ENCODE measurements at places on chromosomes 11 and 22.

DNA sequence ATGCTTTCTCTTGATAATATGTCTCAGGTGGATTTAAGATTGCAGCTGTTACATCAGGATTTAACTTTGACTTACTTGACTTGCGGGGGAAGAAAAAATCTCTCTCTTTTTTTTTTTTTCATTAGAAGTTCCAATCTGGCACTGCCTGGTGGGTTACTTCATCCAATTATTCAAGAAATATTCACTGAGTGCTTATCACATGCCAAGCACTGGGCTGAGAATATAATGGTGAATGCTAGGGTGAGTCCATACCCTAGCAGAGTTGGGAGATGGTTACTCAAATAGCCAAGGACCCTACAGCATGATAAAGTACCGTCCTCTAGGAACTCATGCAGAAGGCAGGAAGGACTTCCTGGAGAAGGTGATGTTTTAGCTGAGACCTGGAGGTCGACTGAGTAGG lies 57.9 kb upstream of the EIF3D start:
- DNase-seq = no peak

GRCh38 chr11:128741511-128741910 lies 47.6 kb downstream of the FLI1 start:
- DNase-seq = no peak

GRCh38 chr11:75518204-75518549 lies 7.6 kb downstream of the GDPD5 start:
- no peak for DNase-seq

- DNase-seq = no peak
Measured at GRCh38 chr11:19829109-19829837, 116.6 kb downstream of the NAV2 start.

DNA sequence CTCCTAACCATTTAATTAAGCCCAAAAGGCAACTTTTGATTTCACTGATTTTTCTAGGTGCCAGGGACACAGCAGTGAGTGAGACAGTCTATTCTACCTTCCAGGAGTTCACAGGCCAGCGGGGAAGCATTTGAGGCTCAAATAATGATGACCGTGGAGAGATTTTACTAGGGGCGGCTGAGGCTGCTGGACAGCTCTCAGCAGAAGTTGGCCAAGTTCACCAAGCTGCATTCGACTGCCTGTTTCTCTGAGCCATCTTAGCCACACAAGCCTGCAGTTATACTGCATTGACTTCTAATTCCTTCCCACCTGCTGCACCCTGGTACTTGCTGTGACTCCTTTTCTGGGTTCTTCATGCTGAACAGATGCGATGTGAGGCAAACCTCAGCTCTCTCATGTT lies 168.9 kb upstream of the TBCEL start:
- no peak for DNase-seq

DNA sequence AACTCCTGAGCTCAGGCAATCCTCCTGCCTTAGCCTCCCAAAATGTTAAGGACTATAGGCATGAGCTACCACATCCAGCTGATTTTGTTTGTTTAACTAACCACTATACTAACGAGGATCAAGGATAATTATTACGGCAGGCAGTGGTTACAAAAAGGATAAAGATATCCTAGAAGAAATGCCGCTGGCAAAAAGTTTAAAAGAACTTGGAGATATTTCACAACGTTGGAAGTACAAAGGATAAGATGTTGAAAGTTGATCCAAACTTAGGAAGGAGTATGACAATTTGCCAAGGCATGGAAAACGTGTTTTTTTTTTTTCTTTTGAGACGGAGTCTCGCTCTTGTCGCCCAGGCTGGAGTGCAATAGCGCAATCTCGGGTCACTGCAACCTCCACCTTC lies 13.4 kb downstream of the AP5B1 start:
- no peak for DNase-seq

DNA sequence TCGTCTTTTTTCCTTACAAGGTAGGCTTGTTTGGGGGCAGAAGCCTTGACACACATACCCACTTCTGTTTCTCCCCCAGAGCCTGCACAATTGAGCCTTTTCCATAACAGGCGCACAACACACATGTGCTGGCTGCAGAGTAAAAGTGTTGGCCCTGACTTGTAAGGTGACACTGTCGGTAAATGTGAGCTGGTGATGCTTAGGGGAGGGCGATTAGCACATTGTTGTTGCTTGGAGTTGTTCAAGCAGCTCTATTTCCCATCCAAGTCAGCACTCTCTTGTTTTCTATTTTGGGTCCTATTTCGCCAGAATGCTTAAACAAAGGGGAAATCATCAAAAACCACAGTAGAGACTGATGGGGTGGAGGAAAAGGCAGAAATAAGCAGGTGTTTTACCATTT lies 51.9 kb upstream of the PTPRJ start:
- no peak for DNase-seq

DNA sequence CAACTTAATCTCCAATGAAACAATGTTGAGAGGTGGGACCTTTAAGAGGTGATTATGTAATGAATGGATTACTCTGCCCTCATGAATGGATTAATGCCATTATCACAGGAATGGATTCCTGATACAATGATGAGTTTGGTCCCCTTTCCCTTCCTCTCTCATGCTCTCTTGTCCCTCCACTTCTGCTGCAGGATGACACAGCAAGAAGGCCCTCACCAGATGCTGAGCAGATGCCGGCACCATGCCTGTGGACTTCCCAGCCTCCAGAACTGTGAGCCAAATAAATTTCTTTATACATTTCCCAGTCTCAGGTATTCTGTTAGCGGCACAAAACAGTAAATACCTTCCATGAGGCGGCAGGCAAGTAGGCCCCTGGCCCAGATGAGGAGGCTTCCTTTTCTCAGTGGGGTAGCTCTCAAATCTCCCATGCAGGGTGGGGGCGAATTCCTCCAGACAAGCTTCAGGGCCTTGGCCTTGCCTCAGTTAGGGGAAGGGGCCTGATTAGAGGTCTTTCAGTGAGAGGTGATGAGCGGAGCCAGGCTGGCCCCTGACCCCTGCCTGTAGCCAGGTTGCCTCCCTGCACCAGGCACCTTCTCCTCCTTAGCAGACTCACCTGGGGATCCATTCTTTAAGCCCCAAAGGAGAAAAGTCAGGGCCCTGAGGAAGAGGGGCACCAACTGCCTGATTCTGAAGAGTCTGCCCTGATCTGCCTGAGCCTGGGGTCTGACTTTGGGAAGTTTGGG lies 86.0 kb downstream of the RRM1 start:
- no peak for DNase-seq

DNA sequence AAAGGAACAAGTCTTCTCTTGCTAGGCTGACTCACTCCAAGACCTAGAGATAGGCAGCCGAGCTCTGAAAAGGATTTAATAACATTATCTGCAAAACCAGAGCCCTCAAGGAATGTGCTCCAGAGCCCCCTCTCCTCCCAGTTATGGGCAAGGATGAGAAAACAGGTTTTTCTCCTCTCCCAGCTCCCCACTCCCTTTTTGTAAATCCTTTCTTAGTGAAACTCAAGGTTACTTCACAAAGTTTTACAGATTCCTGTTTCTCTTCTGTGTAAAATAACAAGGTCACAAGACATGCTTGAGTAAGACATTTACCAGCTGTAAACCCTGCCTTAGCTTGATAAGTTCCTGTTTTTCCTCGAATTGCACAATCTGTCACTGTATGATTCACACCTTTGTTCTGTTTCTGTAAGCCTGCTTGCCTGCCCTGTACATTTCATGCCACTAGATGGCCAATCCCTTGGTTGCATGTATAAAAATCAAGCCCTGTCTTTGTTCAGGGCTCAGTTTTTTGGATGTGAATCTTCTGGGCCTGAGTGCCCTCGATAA lies 489.4 kb downstream of the KCNA4 start:
- no peak for DNase-seq

DNA sequence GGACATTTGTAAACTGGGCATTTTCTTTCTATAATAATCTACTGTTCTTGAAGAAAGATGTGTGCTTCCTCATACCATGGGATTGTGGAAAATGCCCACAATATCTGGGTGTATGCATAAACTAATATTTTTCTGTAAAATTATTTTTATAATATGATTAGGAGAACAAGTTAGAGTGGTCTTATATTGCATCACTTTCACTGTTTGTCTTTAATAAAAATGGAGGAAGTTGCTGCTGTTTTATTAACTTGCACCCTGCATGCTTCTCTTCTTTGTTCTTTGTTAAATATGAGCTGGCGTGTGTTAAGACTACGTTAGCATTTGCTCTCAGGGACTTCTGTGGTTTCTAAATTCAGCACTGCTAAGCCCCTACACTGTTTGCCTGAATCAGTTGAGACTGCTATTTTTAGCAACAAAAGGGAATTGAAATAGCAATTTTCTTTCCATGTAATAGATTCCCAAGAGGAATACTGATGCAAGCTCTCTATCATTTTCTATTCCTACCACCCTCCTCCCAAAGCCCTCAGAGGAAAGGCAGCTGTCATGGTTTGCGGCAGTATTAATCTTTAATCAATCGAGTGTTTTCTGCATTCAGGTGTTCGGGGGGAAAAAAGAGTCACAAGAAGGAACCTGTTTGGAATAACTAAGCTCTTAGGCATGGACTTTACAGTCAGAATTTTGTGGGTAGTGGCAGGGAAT lies 56.1 kb downstream of the HSD17B12 start:
- DNase-seq = no peak

DNA sequence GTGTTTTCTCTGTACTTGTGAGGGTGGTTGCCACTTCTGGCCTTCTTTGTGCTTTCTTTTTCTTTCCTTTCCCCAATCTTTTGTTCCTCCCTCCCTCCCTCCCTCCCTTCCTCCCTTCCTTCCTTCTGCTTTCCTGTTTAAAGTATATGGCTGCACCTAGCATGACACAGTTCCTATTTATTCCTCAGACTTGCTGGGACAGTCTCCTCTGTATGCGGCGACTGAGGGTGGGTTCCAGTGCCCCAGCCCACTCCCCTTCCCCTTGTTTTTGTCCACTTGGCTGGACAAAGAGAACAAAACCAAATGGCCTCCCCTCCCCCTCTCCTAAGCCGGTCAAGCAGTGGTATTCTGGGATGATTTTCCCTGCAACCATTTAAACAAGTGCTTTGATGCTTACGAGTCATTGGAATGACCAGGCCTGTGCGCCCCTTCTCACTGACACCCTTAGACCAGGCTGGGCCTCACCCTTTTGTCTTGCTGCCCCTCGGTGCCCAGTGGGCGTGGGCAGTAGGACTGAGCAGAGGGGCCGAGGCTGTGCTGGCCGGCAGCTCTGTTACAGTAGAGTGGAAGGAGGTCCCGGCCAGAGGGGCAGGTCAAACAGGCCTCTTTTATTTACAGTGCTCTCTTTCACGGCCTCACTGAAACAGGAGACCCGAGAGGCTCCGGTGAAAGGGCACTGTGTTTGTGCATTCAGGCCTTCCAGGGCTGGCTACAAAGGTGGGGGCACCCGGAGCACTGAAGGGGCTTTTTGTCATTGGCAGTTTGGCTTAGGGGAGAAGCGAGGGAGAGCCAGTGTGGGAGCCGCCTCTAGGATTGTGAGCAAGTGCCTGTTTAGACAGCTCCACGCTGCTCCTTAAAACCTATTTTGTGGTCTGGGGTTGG lies 32.2 kb downstream of the ZBTB16 start:
- no peak for DNase-seq

GRCh38 chr11:96642583-96642982 lies 252.8 kb downstream of the JRKL start:
- DNase-seq = no peak

- no peak for DNase-seq
Measured at GRCh38 chr11:117203069-117203407, 3.9 kb downstream of the TAGLN start.

GRCh38 chr11:24521601-24522000 lies 24.7 kb downstream of the LUZP2 start:
- no peak for DNase-seq

DNA sequence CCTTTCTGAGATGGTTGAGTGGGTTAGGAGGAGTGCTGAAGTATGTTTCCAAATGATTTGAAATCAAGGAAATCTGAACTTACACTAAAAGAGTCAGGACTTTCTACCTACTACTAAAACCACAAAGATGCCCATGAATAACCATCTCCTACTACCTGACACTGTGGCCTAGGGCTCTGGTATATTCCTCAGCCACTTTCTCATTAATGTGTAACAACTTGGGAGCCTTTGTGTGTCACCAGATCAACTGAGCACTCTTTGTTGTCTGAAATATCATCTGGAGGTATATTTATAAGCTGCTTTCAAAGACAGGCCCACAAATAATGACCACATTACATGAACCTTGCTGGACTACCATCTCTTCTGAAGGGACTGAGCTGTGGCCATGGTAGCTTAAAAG lies 43.9 kb downstream of the RELT start:
- DNase-seq = no peak

GRCh38 chr22:16819249-16819648 lies 6.0 kb downstream of the XKR3 start:
- DNase-seq = no peak

DNA sequence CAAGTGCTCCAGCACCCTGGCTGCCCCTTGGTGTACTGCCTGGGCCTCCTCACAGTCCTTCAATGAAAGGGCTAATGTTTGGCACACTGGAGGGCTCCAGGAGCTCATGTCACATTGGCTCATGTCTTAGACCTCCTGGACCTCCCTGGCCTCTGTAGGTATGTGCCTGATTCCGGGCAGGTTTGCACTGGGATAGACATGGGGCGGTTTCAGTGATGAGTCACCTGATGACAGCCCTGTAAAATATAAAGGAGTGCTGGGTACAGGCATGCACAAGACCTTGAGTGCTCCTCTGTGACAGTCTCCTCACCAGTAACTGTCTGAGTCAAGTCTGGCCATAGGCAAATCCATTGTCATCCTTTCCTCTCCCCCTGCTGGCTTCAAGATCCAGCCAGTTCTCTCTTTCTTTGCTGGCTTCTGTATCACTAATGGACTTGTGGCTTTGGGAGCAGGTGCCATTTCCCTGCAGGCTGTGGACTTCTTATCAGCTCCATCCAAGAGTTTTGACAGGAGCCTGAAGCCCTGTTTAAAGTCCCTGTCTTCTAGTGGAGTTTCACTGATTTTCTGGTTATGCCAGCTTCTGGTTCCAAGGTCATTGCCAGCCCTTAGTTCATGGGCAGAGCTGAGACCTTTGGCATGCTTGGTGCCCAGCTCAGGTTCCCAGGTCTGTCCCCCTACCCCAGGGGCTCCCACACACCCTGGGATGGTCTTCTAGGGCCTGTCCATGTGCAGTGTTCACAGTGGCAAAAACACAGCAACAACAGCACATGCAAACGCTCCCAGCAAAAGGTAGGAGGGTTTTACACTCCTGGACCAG lies 22.7 kb upstream of the P2RY2 start:
- no peak for DNase-seq

All from heart left ventricle (tissue), 16 donors.